ENCODE measurements at places on chromosomes 3 and 15.

DNA sequence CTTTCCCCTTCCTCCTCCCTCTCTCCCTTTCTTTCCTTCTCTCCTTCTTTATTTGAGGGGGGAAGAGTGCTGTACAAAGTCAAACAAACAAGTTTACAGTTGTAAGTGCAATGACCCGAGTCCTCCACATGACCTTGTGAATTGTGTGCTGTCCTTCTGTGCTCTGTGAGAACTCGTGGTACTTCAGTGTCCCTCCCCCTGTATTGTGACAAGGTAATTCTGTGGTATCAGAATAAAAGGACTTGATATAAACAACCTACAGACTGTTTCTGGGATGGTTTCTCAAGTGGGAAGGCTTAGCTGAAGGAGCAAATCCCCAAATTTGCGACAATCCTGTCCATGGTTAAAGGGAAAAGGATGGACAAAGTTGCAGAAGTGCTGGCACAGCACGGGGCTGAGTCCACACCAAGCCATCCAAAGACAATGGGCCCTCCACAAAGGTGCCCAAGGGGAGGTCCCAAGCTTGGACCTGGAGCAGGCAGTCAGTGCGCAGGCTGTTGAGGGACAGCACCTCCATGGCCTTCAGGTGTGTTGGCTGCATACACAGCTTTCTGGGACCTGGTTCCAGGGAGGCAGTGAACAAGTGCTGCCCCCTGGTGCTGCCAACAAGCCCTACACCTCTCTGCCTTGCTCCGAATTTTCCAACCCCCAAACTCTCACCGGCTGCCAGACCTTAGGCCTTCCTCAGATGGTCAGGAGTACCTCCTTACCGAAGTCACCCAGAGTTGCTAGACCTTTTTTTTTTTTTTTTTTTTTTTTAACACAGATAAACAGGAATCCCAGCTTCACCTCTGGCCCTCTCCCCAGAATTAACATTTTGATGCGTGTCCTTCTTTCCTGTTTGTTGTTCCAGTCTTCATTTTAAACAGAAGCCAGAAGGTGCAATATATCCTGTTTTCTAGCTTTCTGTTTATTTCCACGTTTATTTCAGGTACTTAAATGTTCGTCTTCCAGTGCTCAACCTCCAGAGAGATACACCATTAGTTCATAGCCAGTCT is 2.6 kb upstream of the APEH start:
- DNase-seq, result no peak

DNA sequence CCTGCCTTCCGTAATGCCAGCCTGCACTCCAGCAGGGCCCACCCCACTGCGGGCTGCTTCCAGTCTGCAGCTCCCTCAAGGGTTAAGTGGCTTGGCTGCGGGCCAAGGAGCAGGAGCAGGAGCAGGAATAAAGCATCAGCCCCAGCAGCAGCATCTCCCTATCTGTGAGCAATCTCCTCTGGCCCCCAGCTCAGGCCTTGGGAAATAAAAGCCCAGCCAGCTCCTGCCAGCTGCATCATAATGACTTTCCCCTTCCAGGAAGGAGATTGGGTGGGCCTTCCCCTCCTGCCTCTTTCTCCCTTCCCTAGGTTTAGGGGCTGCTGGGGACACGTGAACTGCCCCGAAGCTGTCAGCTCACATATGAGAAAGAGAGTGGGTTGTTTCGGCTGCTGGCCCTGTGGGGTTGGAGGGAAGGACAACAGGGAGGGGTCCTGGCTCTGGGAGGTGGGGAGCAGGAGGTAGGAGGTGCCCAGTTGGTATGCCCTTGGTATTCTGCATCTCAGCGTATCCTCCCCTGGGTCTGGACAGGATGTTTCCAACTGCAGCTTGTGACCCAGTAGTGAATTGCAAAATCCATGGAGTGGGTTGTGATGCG is 34.6 kb upstream of the FGD5 start:
- DNase-seq, result no peak

GRCh38 chr3:16363636-16364035 is 98.6 kb downstream of the OXNAD1 start:
- DNase-seq, result no peak

GRCh38 chr3:10286596-10287295 is 6.0 kb downstream of the GHRL start:
- no peak for DNase-seq

DNA sequence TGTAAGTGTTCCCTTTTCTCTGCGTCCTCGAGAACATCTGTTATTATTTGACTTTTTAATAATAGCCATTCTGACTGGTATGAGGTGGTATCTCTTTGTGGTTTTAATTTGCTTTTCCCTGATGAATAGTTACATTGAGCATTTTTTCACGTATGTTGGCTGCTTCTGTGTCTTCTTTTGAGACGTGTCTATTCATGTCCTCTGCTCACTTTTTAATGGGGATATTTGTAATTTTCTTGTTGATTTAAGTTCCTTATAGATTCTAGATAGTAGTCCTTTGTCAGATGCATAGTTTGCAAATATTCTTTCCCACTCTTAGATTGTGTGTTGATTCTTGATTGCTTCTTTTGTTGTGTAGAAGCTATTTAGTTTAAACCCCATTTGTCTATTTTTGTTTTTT is 179.2 kb downstream of the DOCK3 start:
- no peak for DNase-seq

DNA sequence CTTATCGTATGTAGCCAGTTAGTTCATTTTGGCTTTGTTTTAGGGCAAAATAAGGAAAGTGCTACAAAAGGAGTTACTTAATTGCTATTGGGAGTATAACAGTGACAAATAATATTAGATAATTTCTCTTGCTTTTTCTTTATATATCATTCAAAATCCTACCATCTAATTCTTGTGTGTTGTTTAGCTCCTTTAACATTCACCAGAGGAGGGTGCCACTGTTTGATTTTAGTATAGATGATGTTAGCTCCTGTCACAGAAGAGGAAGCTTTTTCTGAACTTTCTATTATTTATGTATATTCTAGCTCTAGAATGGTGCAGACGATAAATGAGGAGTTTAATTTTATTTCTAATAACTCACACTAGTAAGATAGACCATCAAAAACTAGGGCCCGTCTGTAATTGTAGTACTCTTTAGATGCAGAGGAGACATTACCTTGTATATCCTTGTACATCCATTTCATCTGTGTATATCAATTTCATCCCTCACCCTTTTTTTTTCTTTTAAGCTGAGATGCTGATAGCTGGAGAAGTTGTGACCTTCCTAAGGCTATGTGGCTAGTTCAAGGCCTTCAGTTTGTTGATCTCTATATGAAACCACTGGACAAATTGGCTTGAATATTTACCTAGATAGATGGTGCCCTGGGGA is 3.0 kb downstream of the PPM1L start:
- DNase-seq, result no peak

- DNase-seq, result no peak
Observed at GRCh38 chr15:66906668-66907614, 158.5 kb upstream of the SMAD3 start.

- DNase-seq, result no peak
Observed at GRCh38 chr15:22780267-22780666, 6.2 kb upstream of the NIPA1 start.

- DNase-seq, result no peak
Observed at GRCh38 chr3:144586382-144586781, 614.8 kb downstream of the DIPK2A start.
